ENCODE measurements at places on chromosomes 4 and X.

DNA sequence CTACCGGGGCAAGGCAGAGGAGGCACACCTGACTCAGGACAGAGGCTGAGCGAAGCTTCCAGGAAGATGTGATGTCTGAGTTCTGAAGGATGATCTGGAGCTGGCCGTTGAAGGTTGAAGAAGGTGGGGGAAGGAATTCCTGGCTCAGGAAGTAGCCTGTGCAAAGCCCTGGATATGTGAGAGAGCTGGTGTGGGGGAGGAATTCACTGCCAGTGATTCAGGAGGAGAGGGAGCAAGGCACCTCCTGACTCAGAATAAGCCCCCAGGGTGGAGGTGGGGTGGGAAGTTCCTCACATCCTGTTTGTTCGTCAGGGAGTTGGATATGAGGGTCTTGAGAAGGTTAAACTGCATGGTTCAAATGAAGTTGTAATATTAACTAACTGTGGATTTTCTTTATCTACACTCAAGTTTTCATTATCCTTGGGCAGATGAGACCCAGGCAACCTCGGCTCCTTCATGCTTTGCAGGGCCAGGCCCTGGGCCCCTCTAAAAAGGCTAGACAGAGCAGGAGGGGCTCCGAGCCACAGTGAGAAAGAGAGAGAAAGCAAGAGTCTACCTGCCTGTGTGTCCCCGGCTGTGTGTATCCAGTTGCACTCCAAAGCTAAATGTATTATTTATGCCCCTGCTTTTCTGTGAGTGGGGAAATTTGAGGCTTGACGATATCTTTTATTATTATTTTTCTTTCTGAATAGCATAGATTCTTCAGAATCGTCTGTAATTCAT lies 7.1 kb downstream of the NHSL2 start:
- no peak for DNase-seq

DNA sequence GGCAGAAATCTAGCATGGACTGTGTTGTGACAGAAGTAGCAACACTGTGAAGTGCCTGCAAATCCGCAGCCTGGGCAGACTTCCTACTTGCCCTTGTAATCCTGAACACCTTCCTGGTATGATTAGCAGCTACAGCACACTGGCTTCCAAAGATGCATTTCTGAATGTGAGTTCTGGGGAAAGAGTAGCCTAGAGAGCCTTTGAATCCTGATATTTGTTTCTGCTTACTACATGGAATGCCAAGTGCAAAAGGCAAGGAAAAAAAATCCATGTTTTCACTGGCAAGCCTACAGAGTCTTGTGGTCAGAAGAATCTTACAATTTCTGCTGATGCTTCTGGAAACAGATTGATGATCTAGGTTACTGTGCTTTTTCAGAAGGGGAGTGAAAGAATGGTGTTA lies 223.7 kb downstream of the COL25A1 start:
- no peak for DNase-seq

- no peak for DNase-seq
Measured at GRCh38 chrX:24999511-24999910, 16.3 kb downstream of the ARX start.

- no peak for DNase-seq
Measured at GRCh38 chr4:62075089-62075488, 875.0 kb downstream of the ADGRL3 start.

DNA sequence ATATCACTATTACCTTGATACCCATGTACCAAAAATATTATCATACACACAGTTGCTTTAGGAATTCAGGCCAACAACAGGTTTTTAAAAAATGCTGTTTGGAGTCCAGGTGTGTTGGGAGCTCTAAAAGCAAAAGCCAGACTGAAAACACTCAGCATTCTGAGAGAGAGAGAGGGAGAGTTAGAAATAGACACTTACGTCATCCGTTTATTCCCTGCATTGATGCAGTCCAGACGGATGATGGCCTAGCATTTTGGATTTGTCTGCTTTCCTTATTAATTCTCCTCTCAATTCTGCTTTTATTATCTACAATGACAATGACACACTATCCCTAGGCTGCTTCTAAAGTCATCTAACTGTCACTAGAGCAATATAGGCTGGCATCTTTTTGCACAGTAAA lies 358.3 kb upstream of the BOD1L1 start:
- no peak for DNase-seq

DNA sequence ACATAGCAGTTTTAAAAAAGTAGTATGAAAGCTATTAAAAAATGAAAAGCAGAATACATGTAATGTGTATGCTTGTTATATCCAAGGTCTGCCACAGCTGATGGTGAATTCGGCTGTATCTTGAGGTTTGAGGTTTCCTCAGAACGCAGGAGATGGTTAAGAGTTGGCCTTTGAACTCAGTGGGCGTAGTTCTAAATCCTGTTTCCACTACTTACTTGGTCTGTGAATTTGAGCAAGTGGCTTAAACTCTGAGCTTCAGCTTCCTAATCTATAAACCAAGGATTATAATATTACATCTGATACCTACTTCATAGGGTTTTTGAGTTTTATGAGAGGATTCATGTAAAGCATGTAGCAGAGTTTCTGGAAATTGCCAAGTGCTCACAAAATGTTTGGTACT lies 125.2 kb downstream of the STIM2 start:
- peak; percentile 59 for DNase-seq

GRCh38 chrX:45769761-45770582 lies 569.3 kb upstream of the DIPK2B start:
- DNase-seq: no peak

- DNase-seq: no peak
Measured at GRCh38 chr4:145734576-145735346, 54.8 kb downstream of the C4orf51 start.

DNA sequence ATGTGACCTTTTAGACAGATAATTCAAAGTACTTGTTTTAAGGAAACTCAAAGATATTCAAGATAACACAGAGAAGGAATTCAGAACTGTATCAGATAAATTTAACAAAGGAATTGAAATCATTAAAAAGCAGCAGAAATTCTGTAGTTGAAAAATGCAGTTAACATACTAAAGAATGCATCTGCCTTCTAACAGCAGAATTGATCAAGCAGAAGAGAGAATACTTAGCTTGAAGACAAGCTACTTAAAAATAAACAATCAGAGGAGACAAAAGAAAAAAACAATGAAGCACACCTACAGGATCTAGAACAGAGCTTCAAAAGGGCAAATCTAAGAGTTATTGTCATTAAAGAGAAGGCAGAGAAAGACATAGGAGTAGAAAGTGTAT lies 123.0 kb upstream of the TET2 start:
- no peak for DNase-seq

DNA sequence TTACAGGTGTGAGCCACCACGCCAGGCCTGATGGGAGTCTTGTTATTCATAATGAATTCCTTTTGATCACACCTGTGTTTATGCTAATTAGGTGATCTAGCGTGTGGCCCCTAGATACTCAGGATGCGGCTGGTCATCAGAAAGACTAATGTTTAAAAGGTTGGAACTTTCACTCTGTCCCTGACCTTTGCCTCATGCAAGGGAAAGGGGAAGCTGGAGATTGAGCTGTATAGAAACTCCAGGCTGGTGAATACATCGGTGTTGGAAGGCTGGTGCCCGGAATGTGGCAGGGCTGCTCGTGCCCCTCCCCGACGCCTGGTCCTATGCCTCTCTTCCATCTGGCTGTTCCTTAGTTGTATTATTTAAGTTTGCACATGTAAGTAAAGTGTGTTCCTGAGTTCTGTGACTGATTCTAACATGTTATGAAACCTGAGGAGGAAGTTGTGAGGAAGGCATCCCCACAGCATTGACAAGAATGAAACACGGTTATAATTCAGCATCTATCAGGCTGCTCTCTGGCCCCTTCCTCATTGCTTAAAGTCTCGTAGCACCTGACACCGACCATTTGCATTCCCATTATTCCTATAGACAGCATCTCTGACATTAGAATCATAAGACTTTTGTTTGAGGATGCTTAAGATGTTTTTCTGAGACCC lies 28.9 kb downstream of the CASP3 start:
- DNase-seq: no peak

GRCh38 chrX:77426811-77427210 lies 20.4 kb upstream of the FGF16 start:
- DNase-seq: no peak

DNA sequence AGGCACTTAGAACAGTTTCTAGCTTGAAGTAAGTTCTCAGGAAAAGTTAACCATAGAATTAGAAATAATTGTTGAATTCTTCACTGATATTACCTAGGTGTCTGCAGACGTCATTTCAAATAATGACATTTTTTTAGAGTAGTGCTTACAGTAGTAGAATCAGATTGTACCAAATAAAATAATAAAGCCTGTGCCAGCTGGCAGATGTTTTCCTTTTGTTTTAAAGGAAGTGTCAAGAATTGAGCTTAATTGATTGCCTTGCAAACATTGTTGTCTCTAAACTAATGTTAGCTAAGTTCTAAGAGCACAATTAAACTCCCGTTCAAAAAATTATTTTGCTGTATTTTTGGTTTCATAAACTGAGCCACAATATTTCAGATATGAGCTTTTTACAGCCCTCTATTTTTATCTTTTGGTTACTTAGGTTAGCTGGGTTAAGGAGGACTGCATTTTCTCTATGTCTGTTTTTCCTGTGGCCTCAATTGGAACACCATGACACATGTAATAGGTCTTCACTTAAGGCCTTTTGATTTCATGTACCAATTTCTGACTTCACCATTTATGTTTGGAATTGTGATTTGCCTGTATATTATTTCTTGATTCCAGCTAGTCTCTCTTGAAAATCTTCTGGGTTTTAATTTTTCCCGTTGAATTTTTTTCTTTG lies 64.2 kb downstream of the DCUN1D4 start:
- DNase-seq: no peak

DNA sequence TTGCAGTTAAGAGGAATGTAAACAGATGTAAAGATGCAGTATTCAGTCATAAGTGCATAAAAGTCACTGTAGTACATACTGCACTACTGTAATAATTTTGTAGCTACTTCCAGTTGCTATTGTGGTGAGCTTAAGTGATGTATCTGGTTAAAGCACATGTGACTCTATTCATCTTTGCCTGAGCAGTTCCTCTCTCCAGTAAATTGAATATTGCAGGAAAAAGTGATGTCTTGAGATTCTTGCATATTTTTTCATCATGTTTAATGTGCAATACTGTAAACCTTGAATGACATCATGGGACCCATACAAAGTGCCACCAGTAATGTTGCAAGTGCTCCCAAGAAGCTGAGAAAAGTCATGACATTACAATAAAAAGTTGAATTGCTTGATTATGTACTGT lies 9.6 kb downstream of the UBA6 start:
- no peak for DNase-seq

GRCh38 chr4:123994917-123995316 lies 598.3 kb downstream of the SPRY1 start:
- no peak for DNase-seq

- DNase-seq: no peak
Measured at GRCh38 chr4:87012265-87012953, 77.6 kb downstream of the AFF1 start.

DNA sequence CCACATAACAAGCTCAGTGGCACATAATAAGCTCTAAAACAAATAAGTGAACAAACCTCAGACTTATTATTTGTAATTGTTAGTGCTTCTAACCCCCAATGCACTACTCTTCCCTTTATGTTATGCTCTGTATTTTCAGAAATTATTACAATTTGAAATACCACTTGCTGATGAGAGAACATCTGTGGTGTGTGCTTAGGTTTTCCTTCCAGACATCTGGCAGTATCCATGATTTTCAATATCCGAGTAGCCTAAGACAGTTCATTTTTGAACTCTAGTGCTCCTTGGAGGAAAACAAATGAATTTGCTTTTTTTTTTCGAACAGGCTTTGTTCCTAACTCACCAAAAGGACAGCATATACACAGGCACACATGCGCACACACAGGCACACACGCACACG lies 278.7 kb upstream of the CLNK start:
- no peak for DNase-seq

DNA sequence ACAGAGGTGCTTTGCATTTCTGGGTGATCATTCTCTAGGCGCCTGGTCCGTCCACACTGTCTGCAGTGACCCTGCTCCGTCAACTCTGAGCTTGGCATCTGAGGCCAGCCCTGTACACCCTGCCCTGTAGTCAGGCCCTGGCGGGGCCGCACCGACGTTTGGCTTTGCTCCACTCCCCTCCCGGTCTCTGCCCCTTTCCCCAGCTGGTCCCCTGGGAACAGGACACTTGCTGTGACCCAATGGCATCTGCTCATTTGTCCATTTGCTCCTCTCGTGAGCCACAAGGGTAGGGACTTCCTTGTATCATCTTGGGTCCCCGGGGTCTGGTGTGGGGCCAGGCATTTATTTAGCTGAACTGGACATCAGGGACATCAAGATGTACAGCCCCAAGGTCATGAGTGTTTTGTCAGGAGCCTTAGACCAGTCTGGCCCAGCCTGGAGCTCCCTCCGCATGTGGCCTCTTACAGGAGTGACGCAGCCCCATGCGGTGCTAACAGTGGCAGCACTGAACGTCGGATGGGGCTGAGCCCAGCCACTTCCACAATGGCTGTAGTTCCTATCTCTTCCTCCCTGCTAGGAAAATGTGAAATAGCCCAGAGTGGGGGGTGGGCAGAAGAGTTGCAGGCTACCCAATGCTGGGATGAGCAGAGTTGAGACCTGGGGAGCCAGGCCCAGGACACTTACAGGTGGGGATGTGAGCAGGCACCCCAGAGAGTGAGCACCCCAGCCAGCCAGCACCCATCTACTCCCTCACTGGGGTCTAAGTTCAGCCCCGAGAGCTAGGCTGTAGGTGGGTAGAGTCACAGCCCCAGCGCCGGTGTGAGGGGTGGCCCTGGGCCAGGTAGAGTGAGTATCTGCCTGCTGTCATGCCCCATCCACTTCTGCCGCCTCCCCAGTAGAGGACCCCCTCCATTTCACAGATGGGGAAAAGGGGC lies 2.0 kb upstream of the SH3BP2 start:
- no peak for DNase-seq

DNA sequence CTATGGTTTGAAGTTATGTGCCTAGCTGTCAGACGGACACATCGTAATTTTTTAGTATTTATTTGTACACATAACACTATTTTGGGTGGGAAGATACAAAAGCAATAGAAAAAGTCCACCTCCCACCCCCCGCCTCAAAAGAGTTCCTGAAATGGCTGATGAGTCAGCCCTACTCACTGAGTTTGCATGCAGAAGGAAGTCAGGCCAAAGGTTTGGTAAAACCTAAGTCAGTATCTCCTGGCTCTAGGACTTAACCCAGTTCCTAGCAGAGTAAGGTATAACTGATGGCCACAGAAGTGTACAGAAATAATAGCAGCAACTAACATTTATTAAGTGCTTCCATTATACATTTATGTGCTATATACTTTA lies 2.9 kb upstream of the KLHL2 start:
- DNase-seq: no peak

DNA sequence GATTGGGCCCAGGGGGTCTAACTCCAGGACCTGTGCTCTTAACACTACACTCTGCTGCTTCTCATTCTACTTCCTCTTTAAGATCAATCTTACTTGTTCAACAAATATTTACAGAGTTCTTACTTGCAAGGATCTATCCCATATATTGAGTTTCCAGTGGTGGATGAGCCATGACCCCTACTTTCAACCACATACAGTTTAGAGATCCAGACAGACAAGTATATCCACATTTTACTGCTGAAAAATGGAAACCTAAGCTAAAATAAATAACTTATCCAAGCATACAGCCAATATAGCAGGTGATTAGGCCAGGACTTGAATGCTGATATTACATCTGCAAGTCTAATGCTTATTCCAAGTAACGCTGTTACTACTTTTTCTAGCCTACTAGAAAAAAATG lies 18.7 kb downstream of the TMEM150C start:
- DNase-seq: no peak

GRCh38 chrX:49187028-49187394 lies 838 bp upstream of the PRICKLE3 start:
- DNase-seq: no peak

GRCh38 chr4:168666531-168666930 lies 169.7 kb downstream of the PALLD start:
- DNase-seq: no peak

All from NAMALWA (cell line).